ENCODE measurements at places on chromosomes 7 and 10.

- DNase-seq = no peak
Observed at GRCh38 chr10:17682236-17682946, 38.4 kb downstream of the STAM start.

GRCh38 chr10:49001402-49001801 lies 61.8 kb upstream of the LRRC18 start:
- no peak for DNase-seq

- DNase-seq = no peak
Observed at GRCh38 chr10:123392182-123392963, 238.2 kb downstream of the BUB3 start.

GRCh38 chr10:4278186-4278585 lies 493.2 kb upstream of the KLF6 start:
- no peak for DNase-seq

GRCh38 chr7:2619116-2619515 lies 12.7 kb upstream of the TTYH3 start:
- DNase-seq = no peak

GRCh38 chr7:8260871-8261694 lies 884 bp downstream of the ICA1 start:
- no peak for DNase-seq

DNA sequence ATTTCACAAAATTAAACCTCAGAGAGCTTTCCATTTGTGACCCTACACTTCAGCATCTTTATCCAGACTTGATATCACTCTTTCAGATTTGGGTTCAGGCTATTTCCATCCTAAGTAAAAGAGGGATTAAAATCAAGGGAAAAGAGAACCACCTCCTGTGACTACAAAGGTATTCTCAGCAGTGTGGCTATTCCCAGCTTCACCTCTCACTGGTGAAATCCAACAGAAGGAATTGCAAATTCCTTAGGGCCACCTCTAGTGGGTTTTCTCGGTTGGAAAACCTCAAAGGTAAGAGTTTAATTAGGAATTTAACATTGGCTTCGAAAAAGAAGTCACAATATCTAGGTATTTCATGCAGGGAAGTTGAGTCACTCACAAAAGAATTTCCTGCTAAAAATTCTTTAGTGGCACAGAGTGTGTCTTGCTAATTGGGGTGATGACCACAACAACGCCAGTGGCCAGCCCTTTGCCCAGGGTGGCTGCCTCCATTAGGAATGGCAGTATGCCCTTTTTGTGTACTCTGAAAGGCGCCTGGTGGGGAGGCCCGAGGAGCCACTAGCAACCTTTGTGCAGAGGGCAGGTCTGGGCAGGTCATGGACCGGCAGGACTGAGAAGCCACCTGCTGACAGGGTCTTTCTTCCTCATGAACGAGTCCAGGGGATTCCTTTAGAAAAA lies 52.2 kb downstream of the SEM1 start:
- no peak for DNase-seq

- DNase-seq = no peak
Observed at GRCh38 chr10:110852255-110852896, 19.4 kb upstream of the PDCD4 start.

DNA sequence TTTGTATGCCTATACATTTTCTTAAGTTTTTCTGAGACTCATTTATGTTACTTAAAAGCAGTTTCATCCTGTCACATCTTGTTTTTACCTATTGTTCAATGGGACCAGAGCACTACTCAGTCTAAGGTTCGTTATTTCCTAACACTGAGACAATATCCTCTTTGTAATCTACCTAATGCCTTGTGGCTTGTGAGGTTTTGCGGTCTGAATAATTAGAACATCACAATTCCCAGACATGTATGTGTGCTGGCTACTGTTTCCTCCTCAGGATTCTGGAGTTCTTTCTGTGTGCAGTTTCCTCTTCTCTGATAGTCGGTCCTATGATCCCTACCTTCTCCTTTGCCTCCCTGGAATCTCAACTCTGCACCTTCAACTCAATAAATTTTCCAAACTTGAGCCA lies 620.2 kb downstream of the ANKRD7 start:
- no peak for DNase-seq

DNA sequence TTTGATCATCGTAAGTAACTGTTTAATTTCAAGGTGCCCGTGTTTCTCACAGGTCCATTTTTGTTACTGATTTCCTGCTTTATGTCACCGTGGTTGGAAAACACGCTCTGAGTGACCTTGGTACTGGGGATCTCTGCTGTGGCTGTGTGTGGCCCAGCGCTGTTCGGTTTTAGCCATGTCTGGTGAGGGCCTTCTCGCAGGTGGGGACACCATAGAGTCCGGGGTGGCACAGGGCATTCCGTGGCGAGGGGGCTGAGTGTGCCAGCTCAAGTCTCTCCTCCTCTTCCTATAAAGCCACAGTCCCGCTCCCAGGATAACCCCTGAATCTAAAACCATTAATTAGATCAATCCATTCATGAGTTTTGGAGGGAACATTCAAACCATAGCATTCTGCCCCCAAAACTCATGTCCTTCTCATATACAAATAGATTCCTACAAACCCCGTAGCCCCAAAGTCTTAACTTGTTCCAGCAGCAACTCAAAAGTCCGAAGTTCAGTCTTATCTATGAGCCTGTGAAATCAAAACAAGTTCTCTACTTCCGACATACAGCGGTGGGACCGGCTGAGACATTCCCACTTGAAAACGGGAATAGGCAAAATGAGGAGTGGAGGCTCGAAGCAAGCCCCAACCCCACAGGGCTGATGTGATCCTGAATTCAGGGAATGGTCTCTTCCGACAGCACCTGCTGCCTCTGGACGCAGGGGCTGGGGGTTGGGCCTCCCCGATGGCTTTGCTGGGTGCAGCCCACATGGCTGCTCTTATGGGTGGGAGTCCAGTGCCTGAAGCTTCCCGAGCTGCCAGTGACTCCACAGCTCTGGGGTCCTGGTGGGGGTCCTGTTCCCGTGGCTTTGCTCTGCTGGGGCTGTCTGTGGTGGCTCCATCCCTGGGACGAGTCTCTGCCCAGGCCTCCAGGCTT lies 55.0 kb upstream of the NKX6-2 start:
- DNase-seq = no peak

GRCh38 chr7:17774248-17774647 lies 166.0 kb downstream of the SNX13 start:
- DNase-seq = no peak

GRCh38 chr7:92835851-92836488 lies 403 bp downstream of the CDK6 start:
- DNase-seq = no peak

DNA sequence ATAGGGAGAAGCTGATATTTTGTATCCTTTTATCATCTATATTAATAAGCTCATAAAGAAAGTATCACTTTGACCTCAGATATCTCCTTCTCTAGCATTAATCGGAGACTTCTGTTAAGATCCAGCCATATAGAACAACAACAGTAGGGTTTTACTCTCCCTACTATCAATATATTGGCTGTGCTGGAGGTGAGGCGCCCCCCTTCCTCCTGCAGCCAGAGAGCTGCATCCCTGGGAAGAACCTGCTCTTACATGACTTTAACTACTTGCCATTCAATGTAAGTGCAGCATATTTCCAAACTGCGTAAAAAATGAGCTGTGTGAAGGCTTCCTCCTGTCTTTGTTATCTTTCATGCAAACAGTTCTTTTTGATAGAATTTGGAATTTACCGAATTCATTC lies 247.8 kb downstream of the SDK1 start:
- DNase-seq = no peak

GRCh38 chr10:129706081-129706480 lies 239.0 kb downstream of the MGMT start:
- no peak for DNase-seq

DNA sequence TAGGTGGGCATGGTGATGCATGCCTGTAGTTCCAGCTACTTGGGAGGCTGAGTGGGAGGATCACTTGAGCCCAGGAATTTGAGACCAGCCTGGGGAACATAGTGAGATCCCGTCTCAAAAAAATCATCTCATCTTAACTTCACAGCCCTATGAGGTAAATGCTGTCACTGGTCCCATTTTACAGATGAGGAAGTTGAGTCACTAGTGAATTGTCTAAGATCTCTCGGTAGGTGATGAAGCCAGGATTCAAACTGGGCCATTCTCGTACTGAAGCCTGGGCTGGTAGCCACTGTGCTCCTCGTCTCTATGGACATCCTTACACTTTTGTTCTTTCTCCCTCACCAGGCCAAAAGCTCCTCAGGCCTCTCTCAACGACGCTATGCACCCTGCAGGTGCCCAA lies 6.4 kb downstream of the SLIT1 start:
- no peak for DNase-seq

DNA sequence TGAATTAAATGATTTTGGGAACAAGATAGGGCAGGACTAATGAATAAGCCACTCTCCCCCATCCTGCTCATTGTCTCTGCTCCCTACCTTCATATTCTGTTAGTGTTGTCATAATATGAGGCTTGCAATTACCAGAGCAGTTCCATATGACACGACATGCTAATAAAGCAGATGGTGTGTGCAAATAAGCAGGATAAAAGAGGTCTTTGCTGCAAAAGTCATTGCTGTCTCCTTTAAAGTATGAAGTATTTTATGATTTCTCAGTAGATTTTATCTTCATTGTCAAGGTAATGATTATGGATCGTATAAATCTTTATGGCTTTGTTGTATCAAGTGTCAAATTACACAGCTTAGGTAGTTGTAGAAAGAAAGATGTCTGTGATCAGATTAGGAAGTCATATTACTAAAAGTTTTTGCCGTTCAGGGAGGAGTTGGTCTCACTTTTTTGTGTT lies 114.8 kb downstream of the SDK1 start:
- no peak for DNase-seq

GRCh38 chr10:58372607-58373441 lies 12.4 kb upstream of the TFAM start:
- DNase-seq = no peak

- no peak for DNase-seq
Observed at GRCh38 chr10:108249940-108250339, 1085.4 kb upstream of the SORCS1 start.

DNA sequence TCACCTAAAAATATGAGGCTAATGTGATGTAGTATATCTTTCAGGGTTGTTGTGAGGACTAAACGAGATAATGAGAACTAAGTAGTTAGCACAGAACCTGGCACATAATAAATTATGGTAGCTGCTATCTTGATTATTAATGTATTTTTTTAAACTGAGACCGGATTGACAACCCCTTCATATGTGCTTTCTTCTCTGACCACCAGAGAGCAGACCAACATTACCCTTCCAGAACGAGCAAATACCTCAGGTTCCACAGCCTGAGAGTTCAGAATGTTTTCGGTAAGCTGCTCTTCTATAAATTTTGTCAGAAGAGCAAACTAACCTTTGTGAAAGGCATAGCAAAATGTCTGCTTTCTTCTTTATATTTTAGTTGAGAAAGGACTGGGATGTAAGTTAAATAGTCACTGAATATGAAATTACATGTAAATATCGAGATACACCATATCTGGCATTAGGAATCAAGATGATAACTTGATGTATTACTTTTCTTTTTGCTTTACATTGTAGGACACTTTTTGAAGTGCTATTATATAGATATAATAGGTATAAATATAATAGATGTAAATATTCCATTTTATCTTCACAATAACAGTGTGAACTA lies 13.6 kb upstream of the BPGM start:
- DNase-seq = no peak

GRCh38 chr10:110762109-110762848 lies 109.4 kb upstream of the PDCD4 start:
- no peak for DNase-seq

DNA sequence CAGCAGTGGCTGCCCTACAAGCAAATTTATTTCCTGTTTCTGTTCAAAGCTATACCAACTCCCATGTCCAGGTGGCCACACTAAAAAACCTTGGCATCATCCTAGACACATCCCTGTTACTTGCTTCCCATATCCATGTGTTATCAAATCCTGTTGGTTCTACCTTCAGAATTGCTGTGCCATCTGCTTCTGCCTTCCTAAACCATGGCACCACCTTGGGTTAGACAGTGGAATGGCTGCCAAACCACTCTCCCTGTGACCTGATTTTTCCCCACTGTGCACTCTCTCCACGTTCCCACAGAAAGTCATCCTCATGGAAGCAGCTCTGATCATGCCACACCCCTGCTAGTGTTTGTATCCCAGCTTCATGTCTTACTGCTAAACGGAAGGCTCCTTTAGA lies 697.6 kb upstream of the GALNT17 start:
- no peak for DNase-seq

DNA sequence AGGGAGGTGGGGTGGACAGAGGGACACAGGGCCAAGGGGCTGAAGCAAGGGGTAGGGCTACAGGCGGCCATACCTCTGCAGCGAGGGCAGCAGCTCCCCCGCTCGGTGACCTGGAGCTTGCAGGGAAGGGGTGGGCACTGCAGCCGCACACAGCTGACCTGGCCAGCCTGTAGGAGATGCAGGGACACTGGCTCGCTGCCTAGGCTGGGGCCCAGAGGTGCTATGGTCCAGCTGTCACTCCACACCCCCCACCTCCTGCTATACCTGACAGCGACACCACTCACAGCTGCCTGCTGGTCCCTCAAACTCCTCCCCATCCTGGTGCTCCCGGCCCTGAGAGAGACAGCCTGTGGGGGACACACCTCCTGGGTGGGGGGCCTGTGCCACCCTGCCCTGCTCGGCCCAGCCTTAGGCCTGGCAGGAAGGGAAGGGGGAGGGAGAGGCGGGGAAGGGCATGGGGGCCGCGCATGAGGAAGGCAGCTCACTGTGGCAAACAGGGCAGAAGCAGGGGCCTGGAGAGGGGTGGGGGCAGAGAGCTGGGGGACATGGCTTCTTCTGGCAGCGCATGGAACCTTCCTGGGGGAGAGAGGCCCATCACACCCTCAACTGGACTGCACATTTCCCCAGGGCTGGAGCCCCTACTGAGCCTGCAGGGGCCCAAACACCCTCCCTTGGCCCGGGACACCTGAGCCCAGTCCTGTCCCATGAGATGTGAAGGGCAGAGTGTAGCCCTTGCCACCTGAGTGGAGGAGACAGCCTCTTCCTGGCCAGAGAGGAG lies 23.9 kb downstream of the ATP6V1F start:
- DNase-seq = no peak

GRCh38 chr7:100090527-100091410 lies 2.0 kb downstream of the COPS6 start:
- no peak for DNase-seq

DNA sequence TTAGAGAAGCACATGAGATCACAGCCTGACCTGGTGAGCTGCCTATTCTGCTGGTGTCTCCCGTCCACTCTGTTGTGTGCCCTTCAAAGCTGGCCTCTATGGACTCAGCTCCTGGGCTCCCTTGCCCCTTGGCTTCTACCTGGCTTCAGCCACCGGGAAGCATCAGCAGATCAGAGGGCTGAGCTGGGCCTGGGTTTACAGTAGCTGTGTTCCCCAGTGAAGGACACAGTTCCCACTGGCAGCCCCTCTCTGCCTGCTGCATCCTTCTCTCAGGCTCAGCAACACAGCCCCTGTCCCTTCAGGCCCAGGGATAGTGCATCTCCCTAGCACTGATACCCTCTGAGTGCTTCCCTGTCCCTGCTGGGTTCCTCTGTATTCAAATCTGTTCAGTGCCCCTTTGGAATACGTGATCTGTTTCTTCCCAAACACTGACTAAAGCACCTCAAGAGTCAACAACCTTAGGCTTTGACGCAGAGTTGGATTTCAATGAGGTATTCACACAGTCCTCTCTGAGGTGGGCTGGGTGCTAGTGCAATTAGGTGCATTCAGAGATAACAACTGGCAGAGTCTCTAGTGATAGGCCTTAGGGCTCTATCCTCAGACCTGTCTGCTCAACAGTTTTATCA lies 109.8 kb downstream of the GRID1 start:
- no peak for DNase-seq

GRCh38 chr10:30215623-30216022 lies 133.5 kb downstream of the MTPAP start:
- no peak for DNase-seq

Data from neural crest cell (in vitro differentiated cells).